LHCN-M2 (cell line): ENCODE measurements at places on chromosomes 3 and 15. TPM values are rescaled to one million over a fixed set of nuclear protein-coding genes. Genes with fewer than 3 reads are reported as not detected.

DNA sequence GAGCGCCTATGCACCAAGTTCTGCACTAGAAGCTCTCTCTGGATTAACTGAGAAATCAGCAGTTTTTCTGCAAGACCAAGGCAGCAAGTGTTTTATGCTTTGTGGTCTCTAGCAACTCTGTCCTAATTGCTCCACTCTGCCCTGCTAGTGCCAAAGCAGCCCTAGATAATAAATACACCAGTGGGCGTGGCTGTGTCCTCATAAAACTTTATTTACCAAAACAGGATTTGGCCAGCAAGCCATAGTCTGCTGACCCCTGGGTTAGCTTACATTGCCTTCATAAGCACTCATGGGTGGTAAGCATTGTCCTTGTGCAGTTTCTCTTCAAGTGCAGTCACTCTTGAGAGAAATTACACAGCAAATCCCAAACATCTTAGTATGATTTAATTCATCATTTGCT lies 30.7 kb upstream of the SLC24A5 start:
- no peak for DNase-seq

- no peak for DNase-seq
Measured at GRCh38 chr3:53588122-53588521, 93.7 kb downstream of the CACNA1D start.

GRCh38 chr3:45968149-45968548 lies 24.9 kb downstream of the CXCR6 start:
- DNase-seq = no peak

DNA sequence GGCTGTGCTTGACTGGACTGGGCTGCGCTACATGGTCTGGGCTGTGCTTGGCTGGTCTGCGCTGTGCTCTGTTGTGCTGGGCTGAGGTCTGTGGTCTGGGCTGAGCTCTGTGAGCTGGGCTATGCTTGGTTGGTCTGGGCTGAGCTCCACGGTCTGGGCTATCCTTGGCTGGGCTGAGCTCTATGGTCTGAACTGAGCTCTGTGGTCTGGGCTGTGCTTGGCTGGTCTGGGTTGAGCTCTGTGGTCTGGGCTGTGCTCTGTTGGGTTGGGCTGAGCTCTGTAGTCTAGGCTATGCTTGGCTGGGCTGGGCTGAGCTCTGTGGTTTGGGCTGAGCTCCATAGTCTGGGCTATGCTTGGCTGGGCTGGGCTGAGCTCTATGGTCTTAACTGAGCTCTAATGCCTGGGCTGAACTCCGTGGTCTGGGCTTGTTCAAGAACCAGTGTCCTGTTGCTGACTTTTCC lies 92.0 kb downstream of the PLXNA1 start:
- peak; percentile 66 for DNase-seq

GRCh38 chr3:171591070-171591469 lies 130.9 kb upstream of the TNIK start:
- DNase-seq = no peak

Gene MUC4
- not detected in 2 replicates for total RNA-seq

Gene DNAH12
- total RNA-seq = 0.77 and 1.6 TPM in 2 replicates

Gene CACNA2D3
- total RNA-seq = under 0.01 and 0.06 TPM in 2 replicates
